T follicular helper cell (primary cell): ENCODE measurements at places on chromosomes 2 and 18.

GRCh38 chr2:219171231-219171651, 1.4 kb upstream of the SLC23A3 start:
- no peak for DNase-seq

DNA sequence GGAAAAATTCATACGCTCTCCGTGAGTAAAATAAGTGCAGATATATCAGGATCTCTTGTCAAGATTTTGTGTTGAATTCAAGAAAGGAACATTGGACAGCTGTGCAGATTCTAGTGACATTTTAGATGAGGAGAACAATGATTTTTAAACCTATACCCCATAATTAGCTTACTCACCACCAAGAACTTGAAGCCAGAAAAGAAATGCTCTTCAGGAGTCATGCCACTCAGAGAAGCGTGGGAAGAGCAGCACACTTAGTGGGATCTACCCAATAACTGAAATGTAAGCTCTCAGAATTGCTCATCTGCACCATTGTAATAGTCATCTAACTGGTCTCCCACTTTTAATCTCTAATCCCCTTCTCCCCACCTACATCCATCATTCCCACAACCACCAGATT, 9.2 kb upstream of the ERMN start:
- DNase-seq: no peak

- DNase-seq: no peak
Observed at GRCh38 chr18:47397671-47398319, 146.3 kb upstream of the SKOR2 start.

DNA sequence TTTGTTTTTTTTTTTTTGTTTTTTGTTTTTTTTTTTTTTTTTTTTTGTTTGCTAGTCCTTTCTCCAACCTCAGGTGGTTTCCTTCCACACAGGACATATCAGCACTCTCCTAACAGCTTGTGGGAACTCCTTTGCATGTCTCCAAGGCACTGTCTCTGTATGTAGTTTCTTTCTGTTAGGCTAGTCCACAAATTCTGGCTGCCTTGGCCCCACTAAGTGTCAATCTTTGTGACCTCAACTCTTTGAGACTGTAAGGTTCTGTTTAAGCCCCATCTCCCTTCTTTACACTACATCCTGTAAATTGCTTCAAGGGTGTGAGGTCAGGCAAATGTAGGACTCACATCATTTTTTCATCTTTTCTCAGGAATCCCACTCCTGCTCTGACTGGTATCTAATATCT, 85.1 kb downstream of the NCOA1 start:
- DNase-seq: no peak

- no peak for DNase-seq
Observed at GRCh38 chr2:132268977-132269523, 107.3 kb upstream of the ANKRD30BL start.

GRCh38 chr2:168186452-168186851, 60.9 kb downstream of the STK39 start:
- no peak for DNase-seq

GRCh38 chr2:215484570-215484969, 48.7 kb upstream of the FN1 start:
- DNase-seq: no peak

DNA sequence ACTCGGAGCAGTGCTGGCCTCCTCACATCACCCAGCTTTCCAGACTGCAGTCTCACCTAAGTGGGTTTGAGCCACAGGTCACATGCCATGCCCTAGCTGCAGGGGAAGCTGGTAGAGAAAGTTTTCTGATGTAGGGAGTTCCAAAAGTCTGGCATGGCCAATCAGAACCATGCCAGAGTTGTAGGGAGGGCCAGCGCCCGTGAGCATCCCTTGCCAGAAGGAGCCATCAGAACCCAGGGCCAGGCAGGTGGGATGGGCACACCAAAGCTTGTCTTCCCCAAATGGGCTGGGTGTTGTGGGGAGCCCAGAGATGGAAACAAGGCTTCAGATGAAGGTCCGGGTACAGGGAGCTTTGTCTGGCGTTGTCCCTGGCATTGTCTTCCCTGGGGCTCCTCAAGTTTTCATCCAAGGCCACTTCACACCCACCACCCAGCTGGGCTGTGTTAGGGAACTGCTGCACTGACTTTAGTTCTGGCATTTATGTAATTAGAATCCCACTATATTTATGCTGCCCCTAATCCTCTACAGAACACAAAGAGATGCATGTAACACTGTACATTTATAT, 247.9 kb downstream of the KLHL29 start:
- no peak for DNase-seq

DNA sequence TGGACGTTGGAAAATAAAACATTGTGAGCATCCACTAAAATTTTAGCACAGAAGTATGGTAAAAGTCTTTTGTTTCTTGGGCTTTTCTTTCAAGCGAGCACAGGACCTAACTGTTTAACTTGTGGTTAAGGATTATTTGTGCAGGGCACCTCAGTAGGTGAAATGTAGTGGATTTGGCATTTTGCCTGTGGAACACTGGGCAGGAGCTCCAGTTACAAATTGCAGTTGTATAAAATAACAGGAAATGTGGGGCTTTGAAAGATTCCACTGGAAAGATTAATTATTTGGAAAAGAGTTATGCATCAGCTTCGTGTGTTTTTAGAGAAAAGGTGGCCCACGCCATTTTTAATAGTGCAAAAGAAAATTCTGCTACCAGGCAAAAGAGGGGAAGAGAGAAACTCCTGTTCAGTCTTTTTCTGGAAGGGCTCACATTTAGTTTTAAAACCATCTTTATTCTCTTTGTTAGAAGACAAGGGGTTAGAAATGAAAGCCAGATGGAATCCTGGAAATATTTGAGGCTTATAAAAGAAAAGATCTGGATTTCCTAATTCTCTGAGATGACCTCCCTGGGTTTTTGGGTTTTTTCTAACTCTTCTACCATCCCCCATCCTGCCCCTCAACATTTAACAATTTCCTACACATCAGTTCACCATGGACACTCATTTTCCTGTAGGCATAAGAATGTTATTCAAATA, 144.3 kb upstream of the SERTAD2 start:
- DNase-seq: no peak

DNA sequence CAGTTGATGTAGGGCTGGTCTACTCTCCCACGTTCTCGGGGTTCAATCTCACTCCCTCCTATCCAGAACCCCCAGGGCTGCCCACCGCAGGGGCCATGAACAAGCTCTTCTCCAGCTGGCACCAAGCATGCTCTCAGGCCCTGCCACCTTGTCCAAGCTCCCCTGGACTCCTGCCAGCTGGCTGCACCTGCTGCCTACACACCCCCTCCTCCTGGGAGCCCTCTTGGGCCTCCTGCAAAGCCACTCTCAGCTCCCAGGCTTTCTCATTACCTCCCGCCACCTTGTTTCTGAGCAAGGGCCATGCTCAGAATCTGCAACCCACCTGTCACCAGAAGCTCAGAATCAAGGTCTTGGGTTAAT, 56.0 kb downstream of the HDAC4 start:
- DNase-seq: no peak

DNA sequence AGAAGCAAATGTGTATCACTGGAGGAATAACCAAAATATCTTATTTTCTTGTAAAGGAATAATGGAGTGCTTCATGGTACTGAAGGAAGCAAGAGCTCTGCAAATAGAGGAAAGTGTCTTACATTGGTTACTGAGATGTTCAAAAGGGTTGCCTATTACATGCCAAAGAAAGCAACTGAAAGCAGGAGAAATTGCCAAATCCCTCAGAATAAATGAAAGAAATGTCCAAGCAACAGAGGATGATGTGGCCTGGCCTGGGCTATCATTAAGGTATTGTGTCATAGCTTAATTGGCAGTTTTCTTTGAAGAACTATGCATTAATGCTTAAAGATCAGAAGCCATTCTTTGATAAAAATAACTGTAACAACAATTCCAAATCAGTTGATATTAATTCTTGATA, 173.7 kb downstream of the RAB3GAP1 start:
- no peak for DNase-seq

- DNase-seq: no peak
Observed at GRCh38 chr18:12328179-12328823, 20.3 kb downstream of the TUBB6 start.

DNA sequence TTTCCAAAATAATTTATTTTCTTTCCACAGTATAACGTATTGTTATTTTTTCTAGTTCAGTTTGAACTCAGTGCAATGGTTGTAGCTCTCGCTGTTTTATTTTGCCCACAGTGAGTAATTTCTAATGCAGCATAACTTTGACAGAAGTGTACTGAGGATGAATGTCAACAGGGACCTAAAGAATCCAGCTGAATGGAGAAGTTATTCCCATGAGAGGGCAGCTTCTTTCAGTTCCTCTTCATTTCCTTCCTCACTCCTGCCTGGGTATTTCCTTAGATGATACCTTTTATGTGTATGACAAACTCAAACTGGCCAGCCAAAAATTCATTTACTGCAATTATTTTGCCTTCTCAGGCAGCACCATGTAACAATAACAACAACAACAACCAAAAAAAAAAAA, 1223.1 kb upstream of the ZEB2 start:
- DNase-seq: no peak

- no peak for DNase-seq
Observed at GRCh38 chr18:12776821-12777471, 74.1 kb downstream of the PSMG2 start.

DNA sequence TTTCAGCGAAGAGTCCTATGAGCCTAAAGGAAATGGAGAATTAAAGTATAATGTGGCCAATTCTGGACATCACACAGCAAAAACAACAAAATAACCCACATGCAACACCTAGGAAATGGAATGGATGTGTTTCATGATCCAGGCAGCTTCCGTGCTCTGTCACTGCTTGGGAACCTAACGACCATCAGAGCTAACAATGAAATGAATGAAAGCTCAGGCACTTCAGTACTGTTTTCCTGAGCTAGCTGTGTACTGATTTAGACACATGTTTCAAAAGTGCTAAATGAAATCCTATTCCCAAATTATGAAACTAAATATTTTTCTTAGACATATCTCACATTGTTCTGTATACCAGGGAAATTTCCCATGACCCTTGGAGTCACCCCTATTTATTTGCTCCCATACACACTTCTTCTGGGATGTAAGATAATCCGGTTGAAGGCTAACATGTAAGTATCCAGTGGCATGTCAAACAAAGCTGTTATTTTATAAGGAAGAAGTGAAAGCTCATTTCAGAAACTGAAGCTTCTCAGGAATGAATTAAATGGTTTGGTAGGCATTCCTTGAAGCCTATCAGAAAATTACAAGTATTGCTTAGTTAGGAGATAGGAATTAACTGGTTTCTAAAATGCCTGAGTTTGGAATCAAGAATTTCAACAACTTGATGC, 108.5 kb upstream of the RND3 start:
- DNase-seq: no peak

- no peak for DNase-seq
Observed at GRCh38 chr2:19801367-19802080, 100.3 kb downstream of the TTC32 start.

DNA sequence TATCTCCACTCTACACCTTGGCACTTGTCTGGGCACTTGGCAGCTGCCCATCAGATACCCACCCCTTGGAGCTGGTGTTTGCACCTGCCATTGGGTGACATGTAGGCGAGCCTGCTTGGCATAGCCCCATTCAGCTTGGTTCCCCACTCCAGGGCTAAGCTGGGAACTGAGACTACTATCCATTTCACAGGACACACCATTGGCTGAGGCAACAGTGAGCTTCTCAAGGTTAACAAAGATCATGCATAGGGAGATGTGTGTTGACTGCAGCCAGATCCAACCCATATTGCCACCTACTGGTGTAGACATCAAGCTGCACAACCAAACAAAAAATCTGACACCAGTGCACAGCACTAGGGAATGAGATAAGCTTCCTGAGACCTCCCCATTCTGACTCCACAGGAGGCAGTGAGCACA, 1389.8 kb upstream of the TMEFF2 start:
- no peak for DNase-seq

DNA sequence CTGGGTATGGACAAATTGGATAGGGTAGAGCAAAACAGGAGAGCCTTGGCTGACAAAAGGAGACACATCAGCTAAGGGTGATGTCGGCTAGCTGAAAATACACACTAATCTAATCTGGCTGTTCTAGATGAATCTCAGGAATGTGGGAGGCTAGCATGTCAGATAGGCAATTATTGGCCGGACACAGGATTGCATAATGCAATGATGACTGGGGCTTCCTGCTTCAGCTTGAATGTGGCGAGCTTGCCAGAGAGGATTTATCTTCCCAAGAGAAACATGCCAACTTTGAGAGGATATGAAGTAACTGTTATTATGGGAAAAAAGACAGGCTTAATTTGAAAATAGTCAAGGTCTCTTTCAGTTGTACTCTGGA, 102.4 kb downstream of the TRIB2 start:
- DNase-seq: no peak

DNA sequence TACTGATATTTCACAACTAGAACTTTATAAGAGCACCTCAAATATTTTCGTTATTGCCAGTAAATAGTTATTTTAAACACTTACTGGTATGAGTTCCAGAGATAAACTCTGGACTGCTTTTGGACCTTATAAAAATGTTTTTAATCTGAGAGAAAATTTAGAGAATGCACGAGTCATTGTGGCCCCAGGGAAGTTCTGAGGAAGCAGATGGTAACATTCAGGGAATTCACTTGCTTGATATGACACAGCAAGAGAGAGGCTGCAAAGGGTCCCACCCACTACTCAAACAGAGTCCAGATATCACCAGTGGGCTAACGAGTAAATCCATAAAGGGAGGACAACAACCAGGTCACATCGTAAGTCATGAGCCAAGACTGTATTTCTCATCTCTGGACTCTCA, 526.8 kb downstream of the TDRD15 start:
- DNase-seq: no peak

DNA sequence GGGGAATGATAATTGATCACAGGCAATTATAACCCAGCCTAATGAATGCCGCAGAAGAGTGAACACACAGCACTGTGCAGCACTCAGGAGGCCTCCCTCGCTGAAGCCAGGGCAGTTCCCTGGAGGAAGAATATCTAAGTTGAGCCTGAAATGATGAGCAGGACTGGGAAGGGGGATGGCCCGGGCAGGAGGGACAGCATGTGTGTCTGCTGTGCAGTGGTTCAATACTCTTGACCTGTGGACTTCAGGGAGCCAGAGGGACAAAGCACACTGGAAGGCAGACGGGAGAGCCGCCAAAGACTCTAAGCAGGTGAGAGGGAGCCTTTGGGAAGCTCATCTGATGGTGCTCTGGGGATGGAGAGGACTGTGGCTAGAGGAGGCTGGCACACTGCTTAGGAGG, 62.6 kb downstream of the ARHGEF4 start:
- no peak for DNase-seq
